ENCODE measurements at places on chromosomes 16 and 17.

DNA sequence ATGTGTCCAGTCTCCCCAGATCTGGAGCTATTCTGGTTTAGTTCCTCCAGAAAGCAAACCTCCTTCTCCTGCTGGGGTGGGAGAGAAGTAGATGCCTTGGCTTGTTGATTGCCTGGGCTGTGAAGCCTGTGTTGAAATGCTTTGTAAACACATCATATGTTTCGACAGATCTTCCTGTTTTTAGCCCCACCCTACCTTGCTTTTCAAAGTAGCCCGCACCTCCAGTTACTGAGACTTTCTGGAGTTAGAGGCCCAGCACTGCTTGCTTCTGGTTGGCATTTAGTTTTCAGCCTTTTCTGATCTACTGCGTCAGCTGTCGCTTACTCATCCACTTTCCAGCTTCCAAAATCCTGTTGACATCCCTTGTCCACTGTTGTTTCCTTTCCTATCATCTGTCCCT is 17.9 kb upstream of the NDEL1 start:
- DNase-seq: no peak

- no peak for DNase-seq
Observed at GRCh38 chr17:31132977-31133376, 38.2 kb downstream of the NF1 start.

GRCh38 chr17:56917559-56918296 is 3.9 kb upstream of the TRIM25 start:
- peak; percentile 53 for DNase-seq

DNA sequence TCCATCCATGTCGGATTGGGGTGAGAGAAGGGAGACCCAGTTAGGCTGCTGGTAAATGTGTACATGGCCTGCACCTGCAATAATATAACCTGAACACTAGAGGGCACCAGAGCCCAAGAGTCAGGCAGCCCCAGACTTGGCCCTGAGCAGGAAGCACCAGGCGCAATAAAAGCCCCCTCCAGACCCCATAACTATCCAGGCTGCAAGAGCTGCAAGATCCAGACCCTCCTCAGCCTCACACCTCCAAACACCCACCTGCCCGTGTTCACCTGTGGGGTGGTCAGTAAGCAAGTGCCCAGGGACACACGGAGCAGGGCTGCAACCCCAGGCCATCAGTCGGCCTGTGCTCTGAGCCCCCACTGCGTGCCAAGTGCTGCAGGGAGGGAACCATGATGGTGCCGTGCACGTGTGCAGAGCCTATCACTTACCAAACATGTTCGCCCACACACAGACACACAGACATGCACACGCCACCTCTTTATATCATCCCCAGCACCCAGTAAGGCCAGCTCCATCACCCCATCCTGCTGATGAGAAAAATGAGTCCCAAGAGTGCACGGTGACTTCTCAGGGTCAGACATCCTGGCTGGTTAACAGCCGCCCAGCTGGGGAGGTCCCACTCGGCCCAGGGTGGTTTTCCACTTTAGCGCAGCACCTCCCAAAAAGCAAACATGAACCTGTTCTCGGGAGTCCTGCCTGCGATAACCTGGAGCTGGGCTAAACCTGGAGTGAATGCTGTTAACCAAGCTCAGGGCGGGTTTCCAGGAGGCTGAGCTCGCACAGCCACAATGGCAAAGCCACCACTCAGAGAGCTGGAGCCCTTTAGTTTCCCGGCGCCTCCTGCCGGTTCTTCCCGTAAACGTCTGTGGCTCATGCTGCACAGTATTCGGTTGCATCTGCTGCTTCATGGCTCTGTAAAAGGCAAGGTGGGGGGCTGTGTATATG is 439.8 kb downstream of the SOX9 start:
- peak; percentile 71 for DNase-seq

DNA sequence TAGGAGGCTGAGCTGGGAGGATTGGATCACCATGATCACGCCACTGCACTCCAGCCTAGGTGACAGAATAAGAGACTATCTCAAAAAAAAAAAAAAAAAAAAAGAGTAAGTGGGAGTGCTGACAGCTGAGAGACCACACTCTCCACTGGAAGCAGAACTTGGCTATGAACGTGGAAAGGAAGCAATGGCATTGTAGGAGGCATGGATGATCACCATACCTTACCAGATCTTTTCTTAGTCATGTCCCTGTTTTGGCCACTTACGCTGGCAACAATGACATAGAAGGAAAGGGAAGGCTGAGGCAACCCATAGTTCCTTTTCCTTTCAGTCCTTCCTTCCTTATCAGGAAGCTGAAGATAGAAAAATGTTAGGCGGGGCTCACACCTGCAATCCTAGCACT is 3.7 kb upstream of the ATP1B2 start:
- DNase-seq: no peak

DNA sequence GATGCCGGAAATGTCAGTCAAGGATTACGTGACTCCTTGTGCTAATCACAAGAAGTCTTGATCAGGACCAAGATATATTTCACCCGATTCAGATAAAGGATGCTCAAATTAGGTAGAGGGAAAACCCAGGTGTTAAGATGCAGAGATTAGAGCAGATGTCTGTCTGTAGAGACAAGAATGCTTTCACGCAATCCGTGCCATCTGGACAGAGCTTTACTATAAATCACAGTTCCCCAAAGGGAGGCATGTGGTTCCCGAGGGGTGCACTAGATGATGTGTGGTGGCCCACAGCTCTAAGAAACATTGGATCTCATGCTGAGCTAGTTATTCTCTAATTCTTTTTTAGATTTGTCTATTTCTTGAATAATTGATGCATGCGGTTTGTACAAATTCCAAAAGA is 9.8 kb upstream of the MAP3K14 start:
- DNase-seq: no peak

DNA sequence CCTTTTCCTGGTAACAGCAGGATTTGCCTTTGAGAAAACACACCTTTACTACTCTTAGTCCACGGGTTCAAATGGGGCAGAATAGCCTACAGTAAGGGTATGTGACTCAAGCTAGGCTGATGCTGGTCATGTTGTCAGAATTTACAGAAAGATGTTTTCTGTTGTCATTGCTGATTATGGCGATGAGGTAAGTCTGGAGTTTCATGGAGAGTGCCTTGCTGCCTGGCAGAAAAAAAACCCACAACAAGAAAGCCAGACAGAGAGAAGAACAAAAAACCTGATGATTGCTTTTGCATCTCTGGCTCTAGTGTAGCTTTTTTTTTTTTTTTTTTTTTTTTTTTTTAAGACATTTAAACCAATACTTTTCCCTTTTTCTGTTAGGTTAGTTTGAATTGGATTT is 47.9 kb downstream of the SLC6A4 start:
- no peak for DNase-seq

GRCh38 chr17:66518108-66518507 is 215.7 kb downstream of the PRKCA start:
- DNase-seq: peak; percentile 51

- DNase-seq: peak; percentile 94
Observed at GRCh38 chr16:15427648-15428239, 6.6 kb upstream of the BMERB1 start.

- no peak for DNase-seq
Observed at GRCh38 chr16:67674851-67675578, 8.4 kb downstream of the C16orf86 start.

DNA sequence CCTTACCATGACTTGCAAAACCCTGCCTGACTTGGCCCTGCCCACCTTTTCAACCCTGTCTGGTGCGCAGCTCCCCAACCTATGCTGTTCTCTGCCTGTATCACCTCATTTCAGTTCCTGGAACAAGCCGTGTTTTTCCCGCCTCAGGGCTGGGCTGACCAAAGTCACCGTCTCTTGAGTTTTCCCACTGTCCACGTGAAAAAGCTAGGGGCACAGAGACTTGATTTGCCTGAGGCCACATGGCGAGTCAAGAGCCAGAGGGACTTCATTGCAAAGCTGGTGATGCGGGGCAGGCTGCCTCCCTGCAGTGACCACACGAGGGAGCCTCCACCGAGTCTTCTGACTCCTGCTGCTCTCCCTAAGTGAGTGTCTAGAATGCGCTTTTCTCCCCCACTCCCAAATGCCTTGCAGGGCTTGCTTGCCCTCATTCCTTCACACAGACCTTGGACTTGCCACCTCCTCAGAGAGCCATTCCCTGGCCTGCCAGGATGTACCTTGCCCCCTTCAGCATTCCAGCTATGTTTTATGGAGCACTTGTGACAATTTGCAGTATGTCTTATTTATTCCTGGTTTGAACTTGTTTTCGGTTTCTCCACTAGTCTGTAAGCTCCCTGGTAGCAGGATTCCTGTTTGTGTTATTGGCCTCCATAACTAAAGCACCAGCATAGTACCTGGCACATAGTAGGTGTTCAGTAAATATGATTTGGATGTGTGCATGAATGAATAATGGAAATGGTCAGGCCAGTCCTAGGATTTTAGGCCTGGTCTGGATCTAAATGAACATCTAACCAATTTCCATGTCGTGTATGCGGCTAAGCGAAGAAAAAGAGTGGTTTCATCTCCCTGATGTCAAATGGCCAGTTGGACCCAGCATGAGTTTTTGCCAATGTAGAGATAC is 252.3 kb downstream of the SNX29 start:
- peak; percentile 76 for DNase-seq

GRCh38 chr17:17750881-17751280 is 69.6 kb downstream of the RAI1 start:
- no peak for DNase-seq

- peak; percentile 34 for DNase-seq
Observed at GRCh38 chr17:65093930-65094329, 37.4 kb upstream of the GNA13 start.

DNA sequence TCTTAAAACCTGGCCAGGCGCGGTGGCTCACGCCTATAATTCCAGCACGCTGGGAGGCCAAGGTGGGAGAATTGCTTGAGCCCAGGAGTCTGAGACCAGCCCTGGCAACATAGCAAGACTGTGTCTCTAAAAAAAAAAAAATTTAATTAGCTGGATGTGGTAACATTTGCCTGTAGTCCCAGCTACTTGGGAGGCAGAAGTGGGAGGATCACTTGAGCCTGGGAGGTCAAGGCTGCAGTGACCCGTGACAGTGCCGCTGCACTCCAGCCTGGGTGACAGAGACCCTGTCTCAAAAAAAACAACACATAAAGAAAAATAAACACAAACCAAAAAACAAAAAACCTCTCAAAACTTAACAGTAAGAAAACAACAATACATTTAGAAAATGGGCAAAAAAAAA is 106.3 kb downstream of the SMG6 start:
- DNase-seq: no peak

GRCh38 chr17:57311281-57312216 is 55.2 kb downstream of the MSI2 start:
- no peak for DNase-seq

DNA sequence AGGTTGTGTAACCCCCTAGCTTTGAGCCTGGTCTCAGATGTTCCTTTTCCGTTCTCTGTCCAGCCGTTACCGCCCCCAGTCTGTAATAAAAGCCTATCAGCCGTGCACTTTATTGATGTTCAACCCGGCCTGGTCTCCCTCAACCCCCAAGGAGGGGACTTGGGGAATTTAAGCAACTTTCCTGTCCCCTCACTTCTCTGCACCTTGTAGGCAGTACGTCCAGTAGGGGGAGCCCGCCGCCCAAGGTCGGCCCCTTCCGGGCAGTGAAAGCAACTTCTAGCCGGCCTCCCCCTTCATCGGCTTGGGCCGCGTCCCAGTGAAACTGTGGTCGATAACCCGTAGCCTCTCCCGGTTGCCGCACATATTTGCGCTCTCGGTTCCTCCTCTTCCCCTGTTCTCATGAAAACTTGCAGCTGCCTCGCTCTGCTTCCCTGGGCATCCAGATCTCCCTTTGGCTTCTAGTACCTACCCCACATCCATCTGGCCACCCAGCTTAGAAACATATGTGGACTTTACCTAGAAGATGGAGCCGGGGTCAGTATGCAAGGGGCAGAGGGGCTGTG is 7.9 kb downstream of the PNPO start:
- peak; percentile 88 for DNase-seq

DNA sequence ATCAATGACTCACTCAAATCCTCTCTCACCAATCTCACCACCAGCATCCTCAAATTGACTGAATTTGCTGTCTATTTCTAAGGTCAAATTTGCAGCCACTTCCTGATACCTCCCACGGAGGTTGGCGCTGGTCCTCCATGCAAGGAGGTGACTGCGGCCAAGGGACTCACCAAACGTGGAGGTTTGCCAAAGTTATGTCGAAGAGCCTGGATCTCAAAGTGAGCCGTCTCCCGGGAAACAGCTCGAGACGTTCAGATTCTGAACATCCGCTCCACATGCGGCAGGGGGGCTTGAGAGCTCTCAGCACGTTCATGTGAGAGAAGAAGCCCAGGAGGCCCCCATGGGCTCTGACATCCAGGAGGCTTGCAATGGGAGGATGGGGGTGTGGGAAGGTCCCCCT is 22.6 kb downstream of the LGALS3BP start:
- peak; percentile 47 for DNase-seq

DNA sequence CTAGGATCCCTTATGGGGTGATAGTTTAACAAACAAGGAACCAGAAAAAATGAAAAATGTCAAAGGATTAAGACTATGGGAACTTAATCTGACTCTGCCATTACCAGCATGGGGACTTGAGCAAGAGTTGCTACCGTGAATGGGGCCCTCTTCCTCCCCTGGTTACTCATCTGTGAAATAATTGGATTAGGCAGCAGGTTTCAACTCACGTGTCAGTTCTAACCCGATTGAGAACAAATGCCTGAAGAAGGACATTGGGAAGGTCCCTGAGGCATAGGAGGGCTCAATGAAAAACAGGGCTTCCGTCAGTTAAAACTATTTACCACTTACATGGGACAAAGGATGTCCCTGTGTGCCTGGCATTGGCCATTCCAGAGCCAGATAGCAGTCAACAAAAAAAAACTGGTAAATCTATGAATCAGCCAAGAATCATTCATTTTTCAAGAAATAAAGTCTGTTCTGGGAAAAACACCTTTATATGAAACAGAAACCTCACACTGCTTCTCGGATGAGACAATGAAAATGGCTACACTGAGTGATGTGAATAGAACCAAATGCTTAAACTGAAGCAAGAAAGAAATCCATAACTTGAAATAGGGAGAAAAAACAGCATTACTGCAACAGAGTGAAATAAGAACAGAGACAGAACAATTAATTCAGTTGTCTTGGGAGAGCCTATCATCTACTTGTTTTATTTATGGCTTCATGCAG is 104.3 kb downstream of the ADAMTS18 start:
- DNase-seq: no peak
